ENCODE measurements at places on chromosomes 2 and 18.

DNA sequence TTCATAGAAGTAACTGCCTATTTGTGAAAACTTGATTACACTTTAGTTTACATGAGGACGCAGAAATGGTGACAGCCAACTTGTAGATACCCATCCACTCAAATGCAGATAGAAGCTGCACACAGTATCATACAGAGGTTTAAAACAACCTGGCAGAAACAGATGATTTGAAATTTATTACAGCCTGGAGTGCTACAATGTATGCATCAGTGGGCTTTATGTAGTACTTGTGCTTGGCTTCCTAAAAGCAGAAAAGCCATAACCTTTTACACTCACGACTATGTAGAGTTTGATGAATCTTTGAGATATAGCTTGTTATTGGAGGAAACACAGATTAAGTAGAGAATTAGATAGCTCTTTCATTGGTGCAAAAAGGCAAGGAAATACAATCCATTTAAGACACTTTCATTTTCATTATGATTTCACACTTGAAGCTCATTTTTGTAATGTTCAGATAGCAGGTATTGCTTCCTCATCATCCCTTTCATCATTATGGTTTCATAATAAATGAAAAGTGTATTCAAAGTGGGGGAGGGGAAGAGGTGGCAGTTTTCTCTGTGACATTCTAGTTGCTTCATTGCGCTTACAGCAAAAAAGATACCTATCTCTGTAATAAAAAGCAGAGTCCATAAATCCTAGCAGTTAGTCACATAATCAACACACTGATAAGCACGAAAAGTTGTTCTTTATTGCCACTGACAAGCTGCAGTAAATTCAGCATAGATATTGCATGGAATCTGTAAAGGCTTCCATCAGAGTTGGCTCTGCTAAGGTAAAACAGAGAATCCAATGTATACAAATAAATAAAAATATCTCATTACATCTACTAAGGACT, 789.8 kb upstream of the FSHR start:
- DNase-seq: no peak

GRCh38 chr2:200193331-200193730, 113.2 kb upstream of the SPATS2L start:
- no peak for DNase-seq

- DNase-seq: no peak
These were observed 70.3 kb upstream of the ZSWIM2 start for GRCh38 chr2:186919296-186919695.

DNA sequence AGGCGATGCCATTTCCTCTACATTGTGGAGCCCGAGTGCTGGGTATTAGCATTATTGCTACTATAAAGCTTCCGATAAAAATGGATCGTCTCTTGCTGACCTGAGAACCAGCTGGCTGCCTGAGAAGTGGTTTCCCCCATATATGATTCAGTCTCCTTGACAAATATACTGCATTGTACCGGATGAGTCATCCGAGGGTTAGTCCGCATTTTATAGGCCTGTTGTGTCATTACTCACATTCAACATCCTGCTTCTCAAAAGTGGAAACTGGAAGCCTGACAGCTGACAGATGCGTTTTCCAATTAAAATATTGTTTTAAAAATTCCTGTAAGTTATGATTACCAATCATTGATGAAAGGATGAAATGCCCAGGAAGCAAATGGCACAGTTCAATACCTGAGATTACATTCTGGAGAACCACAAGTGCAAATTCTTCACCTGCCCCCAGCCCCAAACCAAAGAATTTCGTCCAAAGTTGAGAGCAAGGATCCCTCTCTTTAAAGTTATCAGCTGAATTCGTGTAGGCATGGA, 65.7 kb downstream of the SPRED2 start:
- no peak for DNase-seq

DNA sequence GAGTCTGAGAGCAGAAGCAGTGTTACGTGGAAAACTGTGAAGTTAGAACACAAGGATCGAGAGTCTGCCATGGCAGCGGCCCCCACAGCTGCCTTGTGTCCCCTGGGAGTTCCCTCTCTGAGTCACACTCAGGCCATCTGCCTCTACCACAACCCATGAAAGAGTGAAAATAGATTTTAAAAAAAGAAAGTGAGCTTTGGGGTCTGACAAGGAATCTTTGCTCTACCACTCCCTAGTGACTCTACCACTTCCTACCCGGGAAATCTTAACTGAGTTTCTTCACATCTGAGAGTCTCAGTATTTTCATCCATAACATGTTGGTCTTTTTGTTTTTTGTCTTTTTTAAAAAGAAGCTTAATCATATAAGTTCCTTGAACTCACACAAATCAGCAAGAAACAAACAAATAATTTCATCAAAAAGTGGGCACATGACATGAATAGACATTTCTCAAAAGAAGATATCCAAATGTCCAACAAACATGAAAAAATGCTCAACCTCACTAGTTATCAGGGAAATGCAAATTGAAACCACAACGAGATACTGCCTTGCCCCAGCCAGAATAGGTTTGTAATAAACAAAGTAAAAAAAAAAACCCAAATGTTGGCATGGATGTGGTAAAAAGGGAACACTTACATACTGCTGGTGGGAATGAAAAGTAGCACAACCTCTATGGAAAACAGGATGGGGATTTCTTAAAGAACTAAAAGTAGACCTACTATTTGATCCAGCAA, 2.4 kb upstream of the MSGN1 start:
- DNase-seq: no peak

DNA sequence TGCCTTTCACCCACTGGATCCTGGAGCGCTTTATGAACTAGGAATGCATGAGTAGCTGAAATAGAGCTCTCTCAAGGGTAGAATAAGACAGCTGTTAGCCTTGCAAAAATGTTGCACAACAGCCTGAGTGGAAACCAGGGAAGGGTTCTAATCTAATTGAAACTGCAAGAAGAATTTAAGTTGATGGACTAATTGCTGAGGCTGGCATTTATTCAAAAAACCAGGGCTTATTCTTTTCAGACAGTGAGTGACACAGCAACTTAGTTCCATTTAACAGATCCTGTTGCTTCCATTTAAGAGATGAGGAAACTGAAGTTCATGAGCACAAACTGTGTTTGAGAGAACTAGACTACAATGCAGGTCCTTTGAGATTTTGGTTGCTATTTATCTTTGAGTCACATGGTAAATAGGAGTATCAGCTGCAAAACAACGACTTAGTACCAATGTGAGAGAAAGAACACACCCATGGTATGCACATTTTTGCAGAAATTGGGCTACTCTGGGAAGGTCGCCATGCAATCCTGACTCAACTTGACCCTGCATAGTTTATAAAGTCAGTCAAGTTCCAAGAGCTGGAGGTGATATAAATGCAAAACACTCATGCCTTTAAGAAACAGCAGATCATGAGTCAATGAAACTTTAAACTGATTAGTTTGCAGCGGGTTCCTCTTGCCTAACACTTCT, 76.4 kb upstream of the PARD3B start:
- DNase-seq: no peak

- DNase-seq: no peak
These were observed 122.1 kb upstream of the RBMS1 start for GRCh38 chr2:160615706-160616105.

- no peak for DNase-seq
These were observed 126.3 kb downstream of the C2orf74 start for GRCh38 chr2:61288070-61288841.

DNA sequence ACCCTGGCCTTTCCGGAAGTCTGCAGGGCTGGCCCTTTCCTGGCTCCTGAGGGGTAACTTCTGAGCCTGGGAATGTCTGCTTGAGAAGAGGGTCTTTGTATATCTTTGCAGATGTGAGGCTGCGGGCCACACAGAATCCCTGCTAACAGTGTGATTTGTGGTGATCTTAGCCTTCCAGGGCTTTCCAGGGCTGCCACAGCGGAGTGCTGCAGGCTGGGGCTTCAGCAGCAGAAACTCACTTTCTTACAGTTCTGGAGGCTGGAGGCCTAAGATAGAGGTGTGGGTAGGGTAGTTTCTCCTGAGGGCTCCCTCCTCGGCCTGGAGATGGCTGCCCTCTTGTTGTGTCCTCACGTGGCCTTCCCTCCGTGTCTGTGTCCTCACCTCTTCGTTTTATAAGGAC, 294.7 kb upstream of the HS6ST1 start:
- DNase-seq: no peak

- no peak for DNase-seq
These were observed 34.5 kb upstream of the STPG4 start for GRCh38 chr2:47189635-47190034.

DNA sequence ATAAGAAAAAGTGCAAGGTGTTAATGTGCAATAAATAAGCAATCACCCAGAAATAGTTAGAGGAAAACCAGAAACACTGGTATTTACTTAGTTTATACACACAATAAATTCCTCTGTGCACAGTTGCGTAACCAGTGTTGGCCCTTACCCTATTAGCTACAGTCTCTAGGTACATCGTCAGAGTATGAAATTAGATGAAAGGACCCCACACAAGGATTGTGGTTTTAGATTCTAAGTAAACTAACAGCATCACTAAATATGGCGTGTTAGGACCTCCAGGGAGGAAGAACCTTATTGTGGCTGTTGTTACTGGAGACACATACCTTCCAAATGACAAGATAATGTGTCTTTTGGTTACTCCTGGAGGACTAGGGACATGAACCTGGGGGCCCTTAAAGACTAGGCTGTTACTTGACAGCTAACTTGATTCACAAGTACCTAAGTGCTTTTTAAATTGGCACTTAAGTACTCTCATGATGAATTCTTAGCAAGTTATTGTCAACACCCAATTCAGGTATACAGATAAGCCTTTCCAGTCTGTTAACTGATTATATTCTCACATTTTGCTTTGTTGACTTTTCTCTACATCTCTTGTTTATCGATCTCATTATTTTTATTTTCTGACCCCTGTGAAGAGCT, 115.3 kb downstream of the FEZ2 start:
- DNase-seq: no peak

DNA sequence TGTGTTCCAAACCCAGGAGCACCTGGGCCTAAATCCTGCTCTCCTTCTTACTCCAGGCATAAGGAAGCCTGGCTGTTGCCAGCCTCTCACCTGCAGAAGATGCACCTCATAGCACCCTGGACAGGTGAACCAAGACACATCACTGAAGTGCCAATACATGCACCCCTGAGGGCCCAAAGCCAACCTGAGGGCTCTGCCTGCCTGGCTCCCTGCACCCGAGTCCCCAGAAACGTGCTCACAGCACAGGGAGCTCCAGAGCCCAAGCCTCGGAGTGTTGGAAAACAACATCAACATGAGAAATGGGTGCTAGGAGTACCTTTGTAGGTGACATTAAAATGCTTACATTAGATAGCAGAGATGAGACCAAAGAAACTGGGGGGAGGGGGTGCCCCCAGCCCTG, 96.3 kb upstream of the RAB6C start:
- DNase-seq: no peak

GRCh38 chr2:50952596-50952995, 79.3 kb downstream of the NRXN1 start:
- DNase-seq: no peak

GRCh38 chr2:212032032-212032431, 506.6 kb downstream of the ERBB4 start:
- DNase-seq: no peak

Measured in stimulated activated CD8-positive, alpha-beta memory T cell treated with anti-CD3 and anti-CD28 coated beads, Interleukin-15, amount 100 ng/mL, for 1 hour (primary cell).